ENCODE measurements at places on chromosomes 13 and 19.

DNA sequence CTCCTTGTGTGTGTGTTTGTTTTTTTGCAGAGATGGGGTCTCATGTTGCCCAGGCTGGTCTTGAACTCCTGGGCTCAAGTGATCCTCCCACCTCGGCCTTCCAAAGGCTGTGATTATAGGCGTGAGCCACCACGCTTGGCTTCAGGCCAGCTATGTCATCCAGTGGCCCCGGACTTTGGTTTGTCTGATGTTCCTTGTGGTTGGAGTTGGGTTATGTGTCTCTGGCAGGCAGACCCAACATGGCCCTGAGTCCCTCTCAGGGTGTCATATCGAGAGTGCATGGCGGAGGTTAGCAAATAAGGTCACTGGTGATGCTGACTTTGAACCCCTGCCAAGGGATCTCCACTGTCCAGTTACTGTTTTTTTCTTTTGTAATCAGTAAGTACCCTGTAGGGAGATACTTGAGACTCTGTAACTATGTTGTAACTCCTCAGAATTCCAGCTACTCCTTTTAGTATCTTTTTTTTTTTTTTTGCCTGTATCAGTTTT is 37.3 kb downstream of the SMARCA4 start:
- peak; percentile 59 for DNase-seq

GRCh38 chr13:101955764-101956163 is 446.1 kb downstream of the FGF14 start:
- DNase-seq, result no peak

GRCh38 chr13:80590551-80590950 is 249.6 kb upstream of the SPRY2 start:
- DNase-seq, result no peak

GRCh38 chr19:41853768-41854167 is 6.3 kb upstream of the RPS19 start:
- DNase-seq, result no peak

- peak; percentile 91 for DNase-seq
Measured at GRCh38 chr19:4077800-4078684, 11.3 kb upstream of the ZBTB7A start.

GRCh38 chr13:89968470-89968869 is 1379.0 kb upstream of the MIR17HG start:
- no peak for DNase-seq

DNA sequence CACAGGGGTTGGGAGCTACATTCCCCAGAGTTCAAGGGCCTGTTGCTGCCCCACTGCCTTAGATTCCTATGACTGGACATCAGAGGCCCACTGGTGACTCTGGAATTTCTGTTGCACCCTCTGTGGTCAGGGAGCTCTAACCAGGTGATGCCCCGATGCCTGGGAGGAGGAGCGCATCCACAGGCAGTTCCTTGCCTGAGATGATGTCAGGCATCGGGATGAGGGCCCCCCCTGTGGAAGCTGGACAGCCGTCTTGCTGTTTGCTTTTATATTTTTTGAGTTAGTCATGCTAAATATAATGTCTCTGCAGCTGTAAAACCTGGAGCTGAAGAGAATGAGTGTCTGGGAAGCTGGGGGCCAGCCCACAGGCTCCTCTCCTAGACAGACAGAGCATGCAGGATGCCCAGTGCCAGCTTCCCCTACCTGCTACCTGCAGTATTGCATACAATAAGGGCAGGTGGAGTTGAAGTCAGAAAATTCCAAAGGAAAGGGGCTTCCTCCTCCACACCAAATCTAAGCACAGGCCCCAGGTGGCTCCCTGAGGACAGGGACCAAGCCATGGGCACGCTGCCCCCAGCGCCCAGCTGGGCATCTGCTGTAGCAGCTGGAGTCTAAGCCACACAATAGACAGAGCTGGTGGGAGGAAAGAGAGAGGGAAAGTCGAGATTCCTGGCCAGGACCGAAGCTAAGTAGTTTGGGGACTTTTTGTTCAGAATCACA is 16.2 kb downstream of the COL4A2 start:
- DNase-seq, result peak; percentile 94

All from osteoblast (primary cell).